ENCODE measurements at places on chromosomes 3 and 15. TPM values are rescaled to one million over a fixed set of nuclear protein-coding genes. Genes with fewer than 3 reads are reported as not detected.

ZNF717 gene
- total RNA-seq = 3.1 TPM

DLL4 gene
- 0.65 TPM for total RNA-seq

DUOXA2 gene
- total RNA-seq = not detected

DPPA4 gene
- not detected for total RNA-seq

QARS1 gene
- total RNA-seq = 126 TPM

GUCA1C gene
- not detected for total RNA-seq

MYH15 gene
- 0.18 TPM for total RNA-seq

BTLA gene
- total RNA-seq = not detected

ANKUB1 gene
- total RNA-seq = 0.06 TPM

RTP2 gene
- total RNA-seq = not detected

CYP19A1 gene
- 0.16 TPM for total RNA-seq

CLRN1 gene
- not detected for total RNA-seq

ILDR1 gene
- not detected for total RNA-seq

ADGRG7 gene
- not detected for total RNA-seq

MB21D2 gene
- 5.2 TPM for total RNA-seq

TSC22D2 gene
- 13.9 TPM for total RNA-seq

GREM1 gene
- 10.6 TPM for total RNA-seq

FEZF2 gene
- total RNA-seq = not detected

CHRM5 gene
- total RNA-seq = 0.02 TPM

CNOT10 gene
- total RNA-seq = 31.8 TPM

RHOV gene
- 6.0 TPM for total RNA-seq

FAM81A gene
- total RNA-seq = 12.7 TPM

Measured in A549 treated with CORT108297 at 1 μM for 4 hours (cell line).